ENCODE measurements at places on chromosomes 12 and 14.

- DNase-seq, result peak; percentile 77
These were observed 135.3 kb downstream of the PRKCH start for GRCh38 chr14:61456720-61457119.

DNA sequence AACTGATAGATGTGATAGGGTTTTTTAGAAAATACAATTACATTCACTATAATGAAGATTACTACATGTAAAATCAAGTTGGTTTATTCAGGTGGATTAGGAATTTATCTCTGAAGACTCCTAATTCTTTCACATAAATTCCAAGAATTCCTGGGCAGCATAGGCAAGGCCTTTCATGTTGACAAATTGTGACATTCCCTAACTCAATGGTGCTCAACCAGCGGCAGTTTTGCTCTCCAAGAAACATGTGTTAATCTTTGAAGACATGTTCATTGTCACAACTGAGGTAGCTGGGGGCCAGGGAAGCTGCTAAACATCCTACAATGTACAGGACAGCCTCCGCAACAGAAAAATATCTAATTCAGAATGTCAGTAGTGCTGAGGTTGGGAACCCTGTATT lies 46.3 kb downstream of the PTPRQ start:
- DNase-seq, result no peak

DNA sequence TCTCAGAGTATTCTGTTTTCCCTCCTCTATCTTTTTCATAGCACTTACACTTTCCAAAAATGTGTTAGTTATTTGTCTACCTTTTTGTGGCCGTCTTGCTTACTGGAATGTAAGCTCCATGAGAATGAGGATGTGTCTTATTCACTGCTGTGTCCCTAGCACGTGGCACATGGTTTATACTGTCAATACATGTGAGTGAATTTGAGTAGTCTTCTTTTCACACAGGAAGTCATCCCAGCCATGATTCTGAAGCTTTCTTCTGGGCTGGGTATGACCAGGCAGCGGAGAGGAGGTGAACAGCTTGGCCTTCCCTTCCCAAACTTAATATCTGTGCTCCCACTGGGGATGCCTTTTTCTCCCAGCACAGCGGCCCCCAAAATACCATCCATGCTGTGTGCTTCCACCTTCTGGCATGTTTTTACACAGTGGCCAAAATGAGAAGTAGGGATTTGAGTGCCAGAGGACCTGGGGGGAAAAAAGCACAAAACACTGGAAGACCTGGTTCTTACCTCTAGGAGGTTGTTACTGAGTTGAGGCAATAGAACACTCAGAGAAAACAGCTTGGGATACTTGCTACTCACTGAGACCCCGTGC lies 10.3 kb downstream of the PLEKHG3 start:
- DNase-seq, result no peak

DNA sequence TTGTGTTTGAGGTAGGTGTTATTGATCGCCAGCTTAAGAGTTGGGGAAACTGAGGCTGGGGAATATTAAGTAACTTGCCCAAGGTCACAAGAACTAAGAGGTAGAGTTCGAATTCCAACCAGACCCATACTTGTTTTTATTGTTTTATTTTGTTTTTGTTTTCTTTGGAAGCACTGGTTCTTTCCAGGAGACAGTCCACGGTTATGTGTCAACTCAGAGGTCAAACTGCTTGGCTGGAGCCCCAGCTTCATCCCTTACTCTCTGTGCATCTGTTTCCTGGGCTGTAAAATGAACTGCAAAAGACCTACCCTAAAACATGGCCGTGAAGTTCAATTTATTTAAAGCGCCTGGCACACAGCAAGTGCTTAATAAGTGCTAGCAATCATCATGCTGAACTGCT lies 74.4 kb upstream of the MAP1LC3B2 start:
- no peak for DNase-seq

GRCh38 chr14:68546839-68547238 lies 246.0 kb downstream of the ZFP36L1 start:
- DNase-seq, result no peak

DNA sequence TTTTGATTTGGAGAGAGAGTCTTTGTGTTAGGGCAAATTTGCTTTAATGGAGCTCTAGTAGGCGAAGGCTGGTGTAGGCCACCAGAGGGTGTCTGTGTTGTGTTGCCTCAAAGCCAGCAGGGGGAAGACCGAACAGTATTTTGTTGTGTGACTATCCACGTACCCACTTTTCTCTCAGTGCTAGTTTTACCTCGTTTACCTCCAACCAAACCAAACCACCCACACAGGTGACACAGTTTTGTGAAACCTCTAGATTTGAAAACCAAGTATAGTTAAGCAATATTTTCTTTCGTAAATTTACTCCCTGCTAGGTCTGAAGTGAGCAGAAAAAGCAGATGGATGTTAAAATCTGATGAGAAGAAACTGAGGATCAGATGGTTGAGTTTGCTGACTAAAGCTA lies 36.3 kb upstream of the NPFF start:
- DNase-seq, result peak; percentile 10

GRCh38 chr12:13293096-13293495 lies 96.6 kb downstream of the EMP1 start:
- no peak for DNase-seq

DNA sequence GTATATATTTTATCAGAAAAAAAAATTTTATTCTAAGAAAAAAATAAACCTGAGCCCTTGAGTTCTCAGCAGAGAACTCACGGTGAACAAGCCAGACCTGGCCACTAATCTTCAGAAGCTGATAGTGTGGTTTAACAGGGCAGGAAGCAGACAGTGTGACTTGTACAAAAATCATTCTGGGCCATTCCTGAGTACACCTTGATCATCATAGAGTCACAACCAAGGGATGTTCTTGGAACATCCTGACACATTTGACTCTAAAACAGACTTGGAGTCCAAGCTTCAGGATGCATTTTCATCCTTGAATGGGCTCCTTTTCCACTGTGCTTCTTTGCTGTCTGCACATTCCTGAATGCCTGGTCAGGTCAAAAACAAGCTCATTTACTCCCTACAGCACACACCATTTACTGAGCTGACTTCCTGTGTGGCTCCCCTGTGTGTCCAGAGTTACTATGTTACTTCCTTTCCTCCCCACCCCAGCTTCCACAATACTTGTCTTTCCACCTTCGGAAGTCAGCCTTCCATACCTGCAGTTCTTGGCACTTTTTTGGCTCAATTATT lies 112.0 kb downstream of the ANO6 start:
- no peak for DNase-seq

GRCh38 chr12:120955232-120955631 lies 23.1 kb upstream of the HNF1A start:
- DNase-seq, result no peak

DNA sequence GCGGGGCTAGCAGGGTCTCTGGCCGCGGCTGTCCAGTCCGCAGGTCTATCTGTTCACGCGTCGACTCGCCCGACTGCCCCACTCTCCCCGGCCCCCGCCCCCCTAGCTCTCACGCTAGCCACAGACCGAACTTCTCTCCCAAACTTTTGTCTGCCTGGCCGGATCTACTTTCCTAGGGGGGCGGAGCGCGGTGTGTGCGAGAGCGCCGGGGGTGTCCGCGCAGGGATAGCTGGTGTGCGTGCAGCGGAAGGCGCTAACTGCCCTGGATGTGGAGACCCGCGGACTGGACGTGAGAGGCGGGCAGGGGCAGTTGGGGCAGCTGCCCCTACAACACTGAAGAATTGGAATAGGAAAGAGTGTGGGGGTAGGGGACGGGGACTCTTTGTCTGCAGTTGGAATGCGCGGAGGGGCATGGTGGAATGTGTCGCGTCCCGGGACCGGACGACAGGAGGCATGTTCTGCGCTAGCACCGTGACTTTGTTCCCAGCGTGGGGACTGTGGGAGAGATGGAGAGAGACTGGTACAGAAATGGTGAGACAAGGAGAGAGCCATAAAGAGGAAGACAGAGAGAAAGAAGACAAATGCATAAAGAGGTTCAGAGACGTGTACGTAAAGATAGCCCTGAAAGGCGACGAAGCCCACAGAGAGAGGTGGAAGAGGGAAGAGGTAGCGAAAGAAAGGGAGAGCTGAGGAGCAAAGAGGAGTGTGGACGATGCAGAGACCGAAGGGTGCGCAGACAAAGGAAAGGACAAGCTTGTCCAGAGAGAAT lies at the start of gene AJUBA:
Gene AJUBA, minus strand, starts transcription at position 75 of the 769 bp plus-strand sequence. CDS start 285 bp downstream, outside the sequence.
- peak; percentile 37 for DNase-seq

DNA sequence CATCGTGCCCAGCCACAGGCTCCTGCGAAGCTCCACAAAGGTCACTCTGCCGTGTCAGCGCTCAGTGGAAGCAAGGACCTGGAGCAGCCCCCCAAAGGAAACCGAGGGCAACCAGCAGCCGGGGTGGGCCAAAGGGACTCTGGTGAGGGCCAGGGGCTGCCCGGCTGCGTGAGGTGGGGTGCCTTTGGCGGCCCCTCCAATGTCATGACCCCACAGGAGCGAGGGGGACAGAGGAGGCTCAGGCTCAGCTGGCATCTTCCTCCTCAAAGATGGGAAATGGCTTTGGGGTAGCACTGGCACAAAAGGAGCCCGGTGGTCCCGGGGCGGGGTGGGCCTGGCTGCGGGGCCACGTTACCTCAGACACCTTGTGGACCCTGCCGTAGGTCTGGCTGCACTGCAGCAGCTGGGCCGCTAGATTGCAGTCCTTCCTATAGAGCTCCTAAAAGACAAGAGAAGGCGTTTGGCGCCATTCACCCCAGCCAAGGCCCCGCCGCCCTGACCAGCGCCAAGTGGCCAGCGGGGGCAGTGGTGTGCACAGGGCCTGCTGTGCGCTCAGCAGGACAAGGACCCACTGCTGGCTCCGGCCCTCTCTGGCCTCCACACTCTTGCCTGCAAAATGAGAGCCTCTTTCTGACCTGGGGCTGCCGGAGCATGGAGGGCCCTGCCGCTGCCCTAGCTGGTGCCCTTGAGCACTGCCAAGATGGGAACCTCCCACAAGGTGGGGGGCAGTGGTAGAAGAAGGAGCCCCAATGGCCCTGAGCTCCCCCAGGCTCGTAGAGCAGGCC lies 46.9 kb downstream of the BEGAIN start:
- no peak for DNase-seq

DNA sequence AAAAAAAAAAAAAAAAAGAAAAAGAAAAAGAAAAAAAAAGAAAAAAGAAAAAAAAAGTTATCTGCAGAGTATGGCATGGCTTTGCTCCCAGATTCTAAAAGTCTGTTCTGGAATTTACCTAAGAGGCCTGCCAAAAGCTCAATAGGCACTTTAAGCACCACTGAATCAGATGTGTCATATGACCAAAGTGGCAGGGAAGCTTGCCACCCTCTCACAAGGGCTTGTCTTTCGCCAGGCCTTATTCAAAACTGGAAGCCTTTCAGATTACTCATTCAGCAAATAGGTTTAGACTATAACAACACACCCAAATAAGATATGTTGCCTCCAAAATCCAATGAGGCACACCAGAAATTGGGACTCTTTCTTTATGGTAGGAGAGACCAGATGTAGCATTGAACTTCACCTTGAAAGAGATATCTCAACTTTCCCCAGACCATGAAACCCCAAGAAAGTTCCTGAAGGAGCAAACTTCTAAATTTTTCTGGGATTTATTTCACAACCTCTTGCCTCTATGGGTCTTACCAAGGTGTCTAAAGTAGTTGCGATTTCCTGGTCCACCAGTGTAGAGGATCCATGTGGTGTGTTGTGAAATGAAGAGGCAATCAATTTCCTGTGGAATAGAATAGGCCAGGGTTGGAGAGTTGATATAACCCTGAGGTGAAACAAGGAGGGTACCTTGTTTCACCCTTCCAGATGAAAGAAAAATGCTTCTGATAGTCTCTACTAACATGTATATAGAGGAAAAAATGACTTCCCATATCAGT lies 218.8 kb downstream of the DAD1 start:
- DNase-seq, result no peak

- DNase-seq, result no peak
These were observed 44.3 kb upstream of the STRN3 start for GRCh38 chr14:31070431-31070830.

- no peak for DNase-seq
These were observed 13.8 kb downstream of the DTX1 start for GRCh38 chr12:113070117-113070906.

GRCh38 chr14:22850944-22851764 lies 14.8 kb downstream of the MMP14 start:
- DNase-seq, result no peak

DNA sequence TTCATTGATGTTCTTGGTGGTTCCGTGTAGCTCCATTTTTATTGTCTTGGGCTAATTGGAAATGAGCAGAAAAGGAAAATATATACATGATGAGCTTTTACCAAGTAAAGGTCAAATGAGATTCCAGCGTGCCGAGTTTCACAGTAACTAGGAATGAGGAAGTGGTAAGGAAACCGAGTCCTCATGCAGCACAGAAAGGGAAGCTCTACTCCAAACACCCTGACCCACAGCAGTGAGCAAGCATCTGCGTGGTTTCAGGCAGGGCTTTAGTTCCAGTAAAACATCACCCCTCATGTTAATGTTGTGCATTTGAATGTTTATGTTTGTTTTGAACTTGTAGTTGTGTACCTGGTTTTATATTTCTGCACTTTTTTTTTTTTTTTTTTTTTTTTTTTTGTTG lies 208.0 kb downstream of the SLC41A2 start:
- DNase-seq, result no peak

DNA sequence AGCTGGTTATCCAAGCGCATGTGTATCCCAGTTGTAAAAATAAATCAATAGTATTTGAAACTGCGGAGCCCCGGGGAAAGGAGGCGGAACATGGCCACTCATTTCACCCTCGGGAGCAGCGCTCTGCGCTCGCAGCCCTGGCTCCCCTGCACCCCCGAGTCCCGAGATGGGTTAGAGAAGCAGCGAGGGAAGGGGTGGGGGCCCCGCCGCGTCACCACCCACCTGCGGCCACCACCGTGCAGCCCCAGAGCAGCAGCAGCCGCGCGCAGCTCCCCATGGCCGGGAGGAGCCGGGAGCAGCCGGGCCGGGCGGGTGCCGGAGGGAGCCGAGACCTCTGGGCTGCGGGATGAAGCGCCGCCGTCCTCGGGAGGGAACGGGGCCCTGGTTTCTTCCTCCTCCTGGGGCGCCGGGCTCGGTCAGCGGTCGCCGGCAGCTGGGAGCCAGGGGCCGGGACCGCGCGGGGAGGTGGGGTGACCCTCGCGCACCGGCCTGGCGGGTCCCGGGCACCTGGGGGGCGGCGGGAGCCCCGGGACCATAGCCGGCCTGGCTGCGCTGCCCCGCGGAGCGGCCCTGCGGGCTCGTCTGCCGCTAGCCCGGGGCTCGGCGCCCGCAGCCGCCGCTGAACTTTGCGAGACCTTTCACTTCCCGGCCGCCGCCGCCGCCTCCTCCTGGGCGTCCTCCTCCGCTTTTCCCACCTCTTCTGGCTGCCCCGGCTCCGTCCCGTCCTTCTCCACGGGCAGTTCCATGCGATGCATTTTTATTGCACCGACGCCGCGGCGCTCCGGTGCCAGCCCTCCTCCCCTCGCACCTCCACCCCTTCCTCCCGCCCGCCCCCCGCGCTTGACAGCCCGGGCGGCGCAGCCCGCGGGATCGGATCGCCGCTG lies at the start of gene NTN4:
Gene NTN4, minus strand, starts transcription at position 732 of the 884 bp plus-strand sequence. Its CDS starts 455 bp downstream, at position 277.
- DNase-seq, result no peak

DNA sequence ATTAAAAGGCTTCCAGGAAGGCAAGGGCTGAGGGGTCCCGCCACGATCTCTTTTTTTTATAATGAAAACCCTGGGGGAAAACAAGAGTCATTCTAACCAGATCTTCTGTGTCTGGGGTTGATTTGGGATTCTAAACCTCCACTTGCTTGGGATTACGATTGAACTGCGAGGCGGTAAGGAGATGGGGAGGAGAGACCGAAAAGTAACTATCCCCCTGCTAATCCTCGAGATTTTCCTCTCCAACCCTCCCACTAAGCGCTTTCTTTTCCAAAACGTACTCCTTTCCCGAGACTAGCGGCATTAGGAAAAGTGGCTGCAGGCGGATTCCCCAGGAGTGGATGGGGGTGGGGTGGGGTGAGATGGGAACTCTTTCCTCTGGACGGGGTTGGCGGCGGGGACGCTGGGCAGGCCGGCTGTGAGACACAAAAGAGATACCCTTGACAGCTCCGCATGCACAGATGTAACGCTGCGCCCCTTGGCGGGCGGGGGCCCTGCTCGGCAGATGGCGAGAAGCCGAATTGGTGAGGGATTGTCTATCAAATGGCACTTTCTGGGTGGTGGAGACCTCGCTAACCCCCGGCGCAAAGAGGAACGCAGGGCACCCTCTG lies 830 bp upstream of the SRRM4 start:
- DNase-seq, result no peak

Data from stimulated activated CD8-positive, alpha-beta memory T cell treated with anti-CD3 and anti-CD28 coated beads, Interleukin-4, amount 100 ng/mL, for 1 hour (primary cell).